ENCODE measurements at places on chromosomes 13 and 19. TPM values are rescaled to one million over a fixed set of nuclear protein-coding genes. Genes with fewer than 3 reads are reported as not detected.

PRODH2 gene
- total RNA-seq = not detected

AP1M1 gene
- total RNA-seq = 135 TPM

DNA sequence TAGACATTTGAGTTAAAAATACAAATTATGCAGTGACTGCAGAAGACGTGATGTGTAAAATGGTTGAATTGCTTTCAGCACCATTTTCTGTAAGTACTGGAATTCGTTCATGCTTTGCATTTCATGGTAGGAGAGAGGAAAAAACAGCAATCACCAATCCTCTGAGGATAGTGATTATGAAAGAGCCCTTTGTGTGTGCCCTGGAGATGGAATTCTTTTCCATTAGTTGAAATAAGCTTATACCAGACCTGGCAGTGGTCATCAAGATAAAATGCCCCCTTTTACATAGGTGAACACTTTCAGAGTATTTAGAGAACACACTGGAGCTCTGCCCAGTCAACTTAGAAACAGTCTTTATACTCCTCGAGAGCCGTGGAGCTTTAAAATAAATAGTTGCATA is 1.7 kb downstream of the CNMD start:
- H3K36me3 ChIP-seq = no peaks in the 10 kb centered on the region
- peaks cover 3% of the 10 kb centered on the region for H3K4me1 ChIP-seq
- H3K27ac ChIP-seq = no peak overlapping the region
- no peak overlapping the region for H3K4me3 ChIP-seq

- no peaks in the 10 kb centered on the region for H3K36me3 ChIP-seq
- peaks cover 19% of the 10 kb centered on the region for H3K4me1 ChIP-seq
- H3K27ac ChIP-seq = no peak overlapping the region
- H3K4me3 ChIP-seq = no peak overlapping the region
- peaks cover 3% of the 10 kb centered on the region for H3K27me3 ChIP-seq
These were observed 201.2 kb upstream of the UBL3 start for GRCh38 chr13:30051531-30052060.

- H3K4me1 ChIP-seq = no peaks in the 10 kb centered on the region
- H3K27me3 ChIP-seq = no peaks in the 10 kb centered on the region
- no peak overlapping the region for H3K27ac ChIP-seq
- H3K4me3 ChIP-seq = no peak overlapping the region
These were observed 41.9 kb downstream of the NFIX start for GRCh38 chr19:13037161-13037560.

Data from activated naive CD8-positive, alpha-beta T cell treated with anti-CD3 and anti-CD28 coated beads, Interleukin-2, amount 10 ng/mL, durations not matched to agents 7 days and 5 days (primary cell).